ENCODE measurements at places on chromosomes 12 and 14.
A peak's percentile ranks its signal among the peaks of the same experiment; 100 is the strongest.

GRCh38 chr12:12468575-12468974 is 94.1 kb downstream of the DUSP16 start:
- no peak for DNase-seq

- DNase-seq = no peak
These were observed 270.3 kb upstream of the AMIGO2 start for GRCh38 chr12:47350062-47350408.

- DNase-seq = no peak
These were observed 234.7 kb downstream of the BTG1 start for GRCh38 chr12:91910871-91911388.

DNA sequence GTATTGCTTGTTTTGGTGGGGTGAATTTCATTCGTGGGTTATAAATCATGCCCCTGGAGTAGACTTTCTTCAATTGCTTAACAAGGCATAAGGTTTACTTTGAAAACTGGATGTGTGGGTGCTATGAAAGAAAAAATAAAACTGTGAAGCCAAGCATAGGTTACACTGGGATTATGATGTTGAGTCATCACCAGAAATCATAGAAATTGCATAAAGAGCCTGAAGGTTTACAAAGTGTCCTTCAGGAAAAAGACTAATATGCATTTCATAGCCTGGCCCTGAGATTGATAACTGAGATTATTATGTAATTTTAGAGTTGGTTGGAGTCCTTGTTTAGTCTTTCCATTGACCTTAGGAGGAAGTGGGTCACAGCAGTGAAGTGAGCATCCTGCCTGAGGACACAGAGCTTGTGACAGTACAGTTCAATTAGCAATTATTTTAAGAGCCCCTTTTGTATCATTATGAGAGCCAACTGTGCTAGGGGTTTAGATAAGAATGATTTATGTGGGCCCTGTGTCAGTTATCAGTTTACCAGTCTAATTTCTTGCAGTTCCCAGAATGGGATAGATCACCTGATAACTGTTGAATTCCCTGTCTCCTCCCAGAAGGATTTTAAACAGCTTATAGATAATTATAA is 13.6 kb downstream of the LRRK2 start:
- DNase-seq = no peak

- DNase-seq = no peak
These were observed 73.5 kb downstream of the LIN7A start for GRCh38 chr12:80864046-80864735.

GRCh38 chr12:5083955-5084849 is 40.5 kb downstream of the KCNA5 start:
- DNase-seq = no peak

- no peak for DNase-seq
These were observed 10.8 kb upstream of the CMA1 start for GRCh38 chr14:24518851-24519250.

GRCh38 chr14:58151133-58152013 is 640 bp downstream of the ARMH4 start:
- DNase-seq = peak; percentile 39

GRCh38 chr12:57725851-57726150 is 12.7 kb downstream of the AGAP2 start:
- DNase-seq = no peak

DNA sequence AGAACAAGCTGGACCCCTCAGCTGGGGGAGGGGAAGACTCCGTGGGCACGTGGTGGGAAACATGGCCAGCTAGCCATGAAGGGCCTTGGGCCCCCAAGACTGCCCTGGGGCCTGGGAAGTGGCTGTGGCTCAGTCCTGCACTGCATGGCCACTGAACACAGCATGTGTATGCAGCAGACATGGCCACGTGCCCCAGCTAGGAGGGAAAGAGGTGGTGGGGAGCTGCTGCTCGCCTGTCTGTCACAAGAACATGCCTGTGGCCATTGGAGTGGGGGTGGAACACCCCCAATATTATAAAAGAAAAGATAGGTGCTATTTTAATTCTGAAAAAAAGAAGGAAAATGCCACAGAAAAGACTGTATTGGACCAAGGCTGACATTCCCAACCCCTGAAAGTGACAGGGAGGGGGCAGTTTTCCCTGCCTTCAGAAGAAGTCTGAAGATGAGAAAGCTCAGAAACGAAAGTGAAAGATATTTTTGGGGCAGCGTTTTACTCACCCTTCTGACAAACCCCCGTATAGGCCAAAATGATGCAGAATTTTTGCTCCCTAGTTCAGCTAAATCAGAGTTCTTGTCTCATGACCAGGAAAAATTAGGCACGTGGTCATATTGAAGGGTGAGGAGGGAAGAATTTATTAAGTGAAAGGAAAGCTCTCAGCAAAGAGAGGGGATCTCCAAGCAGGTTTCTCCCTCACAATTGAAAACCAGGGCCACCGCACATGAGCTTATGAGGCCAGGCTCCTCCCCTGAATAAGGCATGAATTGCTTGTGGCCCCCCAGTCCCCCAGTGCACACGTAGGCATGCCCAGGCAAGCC is 35.2 kb upstream of the PCNX1 start:
- DNase-seq = no peak

GRCh38 chr12:131044760-131045381 is 91.2 kb downstream of the ADGRD1 start:
- no peak for DNase-seq

Measured in H9 (cell line).